ENCODE measurements at places on chromosomes 6 and 20.

GRCh38 chr20:3209257-3209945 is at the start of gene ITPA:
ITPA (plus strand) TSS chr20:3209498; CDS start chr20:3209552, 54 bp downstream.
- DNase-seq, result peak; percentile 42

GRCh38 chr20:56244259-56244658 is 4.3 kb upstream of the MC3R start:
- DNase-seq, result no peak

- peak; percentile 48 for DNase-seq
These were observed at the start of gene QKI for GRCh38 chr6:163414117-163414945. QKI (plus strand) TSS chr6:163414718; CDS start chr6:163415194, 476 bp downstream.

DNA sequence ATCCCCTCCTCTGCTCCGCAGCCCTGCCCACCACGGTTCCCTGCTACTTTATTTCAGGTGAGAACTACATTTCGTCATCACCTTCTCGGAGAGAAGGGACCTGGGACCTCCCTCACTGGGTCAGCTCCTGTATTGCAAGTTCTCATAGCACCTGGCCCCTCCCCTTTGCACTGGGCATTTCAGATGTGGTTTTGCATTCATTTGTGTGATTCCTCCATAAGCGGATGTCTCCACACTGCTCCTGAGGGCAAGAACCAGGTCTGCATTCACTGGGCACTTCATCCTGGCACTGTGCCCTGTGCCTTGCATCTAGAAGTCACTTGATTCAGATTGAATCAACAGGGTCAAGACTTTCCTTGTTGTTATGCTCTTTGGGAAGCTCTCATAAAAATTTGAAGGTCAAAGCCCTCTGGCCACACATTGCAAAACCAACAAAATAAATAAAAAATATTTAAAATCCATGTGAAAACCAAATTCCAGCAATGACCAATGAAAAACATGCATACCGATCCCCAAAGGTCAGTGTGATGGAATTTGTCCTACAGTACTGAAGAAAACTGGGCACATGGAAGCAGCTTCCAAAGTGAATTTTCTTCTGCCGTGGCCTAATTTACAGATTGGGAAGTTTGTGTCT is 89.1 kb upstream of the F13A1 start:
- no peak for DNase-seq

DNA sequence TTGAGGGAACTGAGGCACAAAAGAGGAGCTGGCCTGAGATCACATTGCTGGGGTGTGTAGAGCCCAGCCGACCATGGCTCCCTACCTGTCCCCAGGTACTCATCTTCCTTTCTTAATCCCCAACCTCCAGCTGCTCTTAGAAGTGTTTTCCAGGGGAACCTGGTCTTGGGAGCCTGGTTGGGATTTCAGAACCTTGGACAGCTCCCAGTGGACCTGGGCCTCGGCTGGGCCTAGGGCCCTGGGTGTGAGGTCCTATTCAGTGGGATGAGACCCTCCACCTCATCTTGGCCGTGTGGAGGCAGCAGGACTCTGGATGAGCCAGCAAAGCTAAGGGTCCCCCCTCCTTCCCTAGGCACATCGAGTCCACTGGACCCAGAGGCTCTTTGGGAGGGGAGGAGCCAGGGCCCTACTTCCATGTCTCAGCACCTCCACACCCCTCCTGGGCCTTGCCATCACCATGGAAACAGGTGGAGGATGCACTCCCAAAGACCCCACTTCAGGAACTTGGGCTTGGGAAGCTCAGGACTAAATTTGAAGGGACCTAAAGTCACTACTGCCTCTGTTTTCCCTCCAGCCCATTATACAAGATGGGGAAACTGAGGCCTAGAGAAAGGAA is 38.5 kb downstream of the DLGAP4 start:
- DNase-seq, result no peak

DNA sequence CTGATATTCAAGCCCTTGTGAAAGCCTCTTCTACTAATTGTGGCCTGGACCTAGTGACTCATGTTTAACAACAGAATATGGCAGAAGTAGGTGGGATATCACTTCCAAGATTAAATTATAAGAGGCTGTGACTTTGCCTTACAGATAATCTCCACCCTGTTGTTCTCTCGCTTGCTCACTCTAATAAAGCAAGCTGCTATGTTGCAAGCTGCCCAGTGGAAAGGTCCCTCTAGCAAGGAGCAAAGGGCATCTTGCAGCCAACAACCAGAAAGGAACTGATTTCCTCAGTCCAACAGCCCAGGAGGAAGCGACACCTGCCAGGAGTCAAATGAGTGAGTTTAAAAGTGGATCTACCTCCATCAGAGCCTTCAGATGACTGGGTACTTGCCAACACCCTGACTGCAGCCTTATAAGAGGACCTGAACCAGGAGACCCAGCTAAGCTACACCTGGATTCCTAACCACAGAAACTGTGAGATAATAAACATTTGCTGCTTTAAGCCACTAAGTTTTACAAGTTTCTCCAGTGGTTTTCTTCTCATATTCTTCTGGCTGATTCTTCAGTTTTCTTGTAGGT is 112.6 kb downstream of the FRK start:
- DNase-seq, result no peak

- DNase-seq, result peak; percentile 90
These were observed 33.1 kb downstream of the SRC start for GRCh38 chr20:37378785-37379598.

DNA sequence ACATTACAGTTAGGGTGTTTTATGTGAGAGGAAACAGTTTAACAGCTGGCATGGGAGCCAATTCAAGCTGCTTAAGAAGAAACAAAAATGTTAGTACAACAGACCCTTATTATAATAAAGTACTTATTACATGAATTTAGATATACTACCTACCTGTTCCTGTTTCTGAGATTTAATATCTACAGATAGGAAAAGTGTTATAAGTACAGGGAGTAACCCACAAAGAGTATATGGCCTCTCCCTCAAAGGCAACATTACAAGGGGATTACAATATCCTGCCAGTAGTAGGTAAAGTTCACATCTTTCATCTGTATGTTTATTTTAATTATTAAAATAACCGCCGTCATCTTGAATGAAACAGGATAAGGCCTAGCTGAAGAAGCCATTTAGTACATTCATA is 1.8 kb upstream of the ME1 start:
- DNase-seq, result peak; percentile 2

DNA sequence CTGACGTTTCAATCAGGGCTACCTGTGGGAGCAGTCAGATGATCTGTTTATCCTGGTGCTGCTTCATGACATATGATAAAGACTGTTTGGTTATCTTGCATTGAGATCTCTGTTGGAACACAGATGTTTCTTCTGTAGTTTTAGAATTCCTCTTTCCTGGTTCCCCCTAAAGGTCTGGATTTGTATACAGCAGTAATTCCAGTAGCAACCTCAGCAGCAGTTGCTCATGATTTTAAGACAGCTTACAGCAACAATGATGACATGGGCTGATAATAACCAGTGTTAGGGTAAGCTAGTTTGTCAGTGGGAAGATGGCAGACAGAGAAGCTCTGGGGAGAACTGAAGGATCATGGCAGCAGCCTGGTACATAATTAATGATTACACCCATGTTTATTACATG is 439.4 kb downstream of the PHF3 start:
- DNase-seq, result no peak

DNA sequence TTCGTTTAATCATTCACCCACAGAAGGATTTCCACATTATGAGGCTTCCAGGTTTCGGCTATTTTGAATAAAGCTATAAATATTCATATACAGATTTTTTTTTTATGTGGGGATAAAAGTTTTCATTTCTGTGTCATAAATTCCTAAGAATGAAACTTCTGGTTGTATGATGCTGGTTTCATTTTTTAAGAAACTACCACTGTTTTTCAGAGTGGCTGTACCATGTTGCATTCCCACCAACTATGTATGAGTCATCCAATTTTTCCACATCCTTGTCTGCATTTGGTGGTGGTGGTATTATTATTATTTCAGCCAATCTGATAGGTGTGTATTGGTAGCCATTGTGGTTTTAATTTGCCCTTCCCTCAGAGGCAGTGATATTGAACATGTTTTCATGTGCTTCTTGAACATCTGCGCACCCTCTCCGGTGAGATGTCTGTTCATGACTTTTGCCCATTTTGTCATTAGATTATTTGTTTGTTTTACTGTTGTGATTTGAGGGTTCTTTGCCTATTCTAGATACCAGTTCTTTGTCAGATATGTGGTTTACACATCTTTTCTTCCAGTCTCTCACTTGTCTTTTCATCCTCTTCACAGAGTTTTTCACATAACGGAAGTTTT is 75.5 kb downstream of the DOK5 start:
- no peak for DNase-seq

GRCh38 chr20:32832664-32833063 is 12.9 kb downstream of the MAPRE1 start:
- DNase-seq, result no peak

DNA sequence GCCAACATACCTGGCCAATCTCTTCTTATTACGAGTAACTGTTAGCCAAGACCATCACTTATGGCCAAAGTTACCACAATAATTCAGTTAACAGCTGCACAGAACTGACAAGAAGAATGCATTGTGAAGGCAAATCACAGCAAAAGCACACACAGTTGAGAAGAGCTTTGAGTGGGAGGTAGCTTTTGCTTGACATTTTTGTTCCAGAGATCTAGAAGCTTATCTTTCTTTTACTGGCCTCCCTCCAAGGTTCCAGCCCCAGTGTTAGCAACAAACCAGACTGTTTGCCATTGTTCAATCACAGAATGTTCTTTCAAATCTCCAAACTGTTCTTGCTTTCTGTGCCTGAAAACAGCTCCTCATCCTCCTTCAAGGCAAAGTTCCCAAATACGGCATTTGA is 35.9 kb upstream of the IRAK1BP1 start:
- no peak for DNase-seq

DNA sequence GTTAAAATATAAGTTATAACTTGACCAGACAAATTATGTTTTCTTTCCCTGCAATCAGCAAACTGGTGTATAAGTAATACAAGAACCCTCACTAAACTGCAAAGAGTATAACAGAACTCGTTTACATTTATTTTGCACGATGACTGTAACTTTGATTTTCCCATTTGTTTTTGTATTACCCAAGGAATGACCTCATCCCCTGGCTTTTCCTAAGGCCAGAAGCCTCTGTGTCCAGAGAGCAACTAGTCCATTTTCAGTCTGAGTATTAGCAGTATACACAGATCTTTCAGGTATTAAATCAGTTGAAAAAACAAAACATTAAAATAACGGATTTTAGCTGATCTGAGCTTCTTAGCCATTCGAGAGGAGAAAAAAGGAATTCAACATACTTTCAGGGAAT is 17.2 kb downstream of the COL19A1 start:
- no peak for DNase-seq

- DNase-seq, result no peak
These were observed 132.5 kb downstream of the ZFAND3 start for GRCh38 chr6:37952027-37952426.

GRCh38 chr6:170132561-170132991 is 158.3 kb downstream of the DLL1 start:
- no peak for DNase-seq

GRCh38 chr20:32535953-32536823 is 48.9 kb downstream of the NOL4L start:
- no peak for DNase-seq

DNA sequence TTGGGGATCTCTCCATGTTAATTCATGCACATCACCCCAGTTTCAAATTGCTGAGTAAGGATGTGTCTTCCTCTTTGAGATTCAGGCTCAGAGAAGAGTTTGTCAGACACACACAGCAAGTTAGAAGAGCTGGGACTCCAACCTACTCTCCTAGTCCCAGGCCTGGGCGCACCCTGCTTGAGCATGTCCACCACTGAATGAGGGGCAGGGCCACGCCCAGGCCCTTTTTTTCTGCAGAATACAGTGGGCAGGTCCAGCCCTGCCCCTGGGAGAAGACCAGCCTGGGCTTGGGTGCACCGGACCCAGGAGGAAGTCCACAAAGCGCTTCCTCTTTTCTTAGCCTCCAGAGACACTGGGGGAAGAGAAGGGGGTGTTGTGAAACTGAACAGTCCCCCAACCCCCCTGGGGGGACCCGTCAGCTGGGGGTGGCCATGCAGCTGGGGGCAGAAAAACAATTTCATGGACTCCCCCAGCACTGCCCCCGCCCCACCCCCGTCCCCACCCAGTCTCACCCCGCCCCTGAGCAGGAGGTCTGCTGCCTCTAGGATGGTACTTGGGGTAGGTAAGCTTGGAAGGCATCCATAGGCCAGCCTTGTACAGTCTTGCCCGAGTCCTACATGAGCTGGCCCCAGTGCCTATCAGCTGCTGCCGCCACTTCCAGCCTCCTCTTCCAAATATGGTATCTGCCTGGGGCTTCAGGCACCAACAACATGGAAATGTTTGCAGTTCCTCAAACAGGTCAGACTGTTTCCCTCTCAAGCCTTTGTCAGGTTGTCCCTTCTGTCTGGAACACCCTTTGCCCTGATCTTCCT is 11.7 kb upstream of the HCK start:
- peak; percentile 37 for DNase-seq

GRCh38 chr6:44041461-44042260 is 85.6 kb downstream of the MRPL14 start:
- DNase-seq, result peak; percentile 73

GRCh38 chr20:58303547-58303946 is 6.0 kb upstream of the RAB22A start:
- no peak for DNase-seq

GRCh38 chr20:39117491-39117890 is 155.3 kb downstream of the DHX35 start:
- DNase-seq, result no peak

GRCh38 chr6:167047554-167047953 is 48.4 kb downstream of the CEP43 start:
- peak; percentile 27 for DNase-seq

GRCh38 chr6:147081076-147081609 is 123.1 kb upstream of the STXBP5 start:
- DNase-seq, result no peak

- no peak for DNase-seq
These were observed 17.2 kb upstream of the MYT1 start for GRCh38 chr20:64146936-64147477.

DNA sequence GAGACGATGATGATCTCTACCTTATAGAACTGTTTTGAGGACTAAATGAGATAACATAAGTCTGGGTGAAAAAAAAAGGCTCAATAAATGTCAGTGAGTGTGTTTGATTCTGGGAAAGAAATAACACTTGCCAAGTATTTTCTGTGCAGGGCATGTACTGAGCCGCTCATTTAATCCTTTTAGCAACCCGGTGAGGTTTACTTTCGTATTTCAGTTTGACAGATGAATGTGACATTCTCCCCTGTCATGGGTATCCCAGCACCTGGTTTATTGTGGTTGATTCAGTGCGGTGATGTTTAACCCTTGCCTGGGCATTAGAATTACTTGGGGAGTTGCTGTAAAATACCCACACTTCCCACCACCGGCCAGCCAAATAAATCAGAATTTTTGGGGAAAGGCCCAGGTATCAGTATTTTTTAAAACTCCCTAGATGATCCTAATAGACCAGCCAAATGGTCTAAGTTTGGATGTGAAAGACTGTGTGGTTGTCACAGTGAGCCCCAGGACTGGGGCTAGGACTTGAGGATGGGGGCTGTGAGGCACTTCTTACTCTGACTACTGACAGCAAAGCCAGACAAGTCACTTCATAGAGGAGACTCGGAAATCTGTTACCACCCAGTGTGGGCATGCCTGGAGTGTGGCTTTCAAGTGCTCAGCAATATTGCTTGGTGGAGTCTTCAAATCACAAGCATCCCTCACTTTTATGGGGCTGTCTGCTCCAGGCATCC is 100.2 kb upstream of the KCNG1 start:
- DNase-seq, result no peak

Measured in bone marrow (tissue), 2 donors.